GM04503 (cell line): ENCODE measurements at places on chromosomes 5 and 9.

- peak; percentile 25 for DNase-seq
Measured at GRCh38 chr9:93962561-93963440, 7.6 kb upstream of the BARX1 start.

DNA sequence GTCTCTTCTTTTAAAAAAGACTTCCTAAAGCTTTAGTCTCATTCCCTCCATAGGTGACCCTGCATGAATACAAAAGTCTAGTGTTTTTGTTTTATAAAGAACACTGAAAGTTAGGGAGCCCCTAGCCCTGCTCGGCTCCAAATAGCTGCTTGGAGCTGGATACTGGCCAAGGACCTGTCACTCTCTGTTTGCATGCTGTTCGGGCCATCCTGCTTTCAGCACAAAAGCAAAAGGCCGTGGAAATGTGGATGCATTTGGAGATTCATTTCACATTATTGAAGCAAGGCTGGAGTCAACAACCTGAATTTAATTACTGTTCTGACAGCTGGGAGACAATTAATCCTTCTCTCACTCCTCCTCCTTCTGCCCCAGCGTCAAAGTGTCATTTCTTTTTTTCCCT is 151.7 kb upstream of the NMUR2 start:
- DNase-seq: no peak

DNA sequence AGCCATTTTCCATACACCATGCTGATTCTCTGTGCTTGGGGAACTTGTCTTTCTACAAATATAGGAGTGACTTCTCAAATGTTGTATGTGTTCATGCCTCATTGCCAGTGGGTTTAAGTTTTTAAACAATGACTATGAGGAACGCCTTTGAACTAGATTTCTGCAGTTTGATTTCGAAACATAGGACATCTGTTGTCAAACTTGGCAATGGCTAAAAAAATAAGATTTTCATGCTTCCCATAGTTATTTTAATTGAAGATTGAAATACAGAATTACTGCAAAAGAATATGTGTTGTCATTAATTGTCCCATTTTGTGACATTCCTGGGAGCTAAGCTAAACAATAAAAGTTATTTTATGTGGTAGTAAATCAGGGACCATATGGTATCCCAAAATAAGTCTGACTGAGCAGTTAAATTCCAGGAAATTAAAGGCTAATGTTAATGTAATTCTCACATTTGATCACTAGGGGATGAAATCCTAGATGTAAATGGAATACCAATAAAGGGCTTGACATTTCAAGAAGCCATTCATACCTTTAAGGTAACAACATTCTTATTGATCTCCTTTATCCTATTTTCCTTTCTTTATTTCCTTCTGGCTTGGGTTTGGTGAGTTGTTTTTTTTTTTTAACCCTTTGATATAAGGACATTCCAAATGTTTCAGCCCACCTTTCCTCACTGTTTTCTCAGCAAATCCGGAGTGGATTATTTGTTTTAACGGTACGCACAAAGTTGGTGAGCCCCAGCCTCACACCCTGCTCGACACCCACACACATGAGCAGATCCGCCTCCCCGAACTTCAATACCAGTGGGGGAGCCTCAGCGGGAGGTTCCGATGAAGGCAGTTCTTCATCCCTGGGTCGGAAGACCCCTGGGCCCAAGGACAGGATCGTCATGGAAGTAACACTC is 116.7 kb downstream of the GOLPH3 start:
- no peak for DNase-seq

DNA sequence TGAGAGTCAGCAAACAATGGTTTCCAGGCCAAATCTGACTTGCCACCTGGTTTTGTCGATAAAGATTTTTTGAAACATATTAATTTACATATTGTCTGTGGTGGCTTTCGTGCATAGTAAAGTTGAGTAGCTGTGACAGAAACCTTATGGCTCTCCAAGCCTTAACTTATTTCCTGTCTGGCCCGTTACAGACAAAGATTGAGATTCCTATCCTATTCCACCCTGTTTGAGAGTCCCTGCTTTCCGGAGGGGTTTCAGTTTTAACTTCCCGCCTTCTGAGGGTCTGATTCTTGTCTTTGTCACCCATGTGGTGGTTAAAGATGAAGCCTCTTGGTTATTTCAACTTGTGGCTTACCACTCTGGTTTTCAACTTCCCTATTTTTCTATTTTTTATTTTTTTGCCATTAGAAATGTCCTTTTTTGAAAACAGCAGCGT is 11.4 kb downstream of the OTULIN start:
- DNase-seq: no peak

- no peak for DNase-seq
Measured at GRCh38 chr5:84589926-84590325, 205.2 kb upstream of the EDIL3 start.

DNA sequence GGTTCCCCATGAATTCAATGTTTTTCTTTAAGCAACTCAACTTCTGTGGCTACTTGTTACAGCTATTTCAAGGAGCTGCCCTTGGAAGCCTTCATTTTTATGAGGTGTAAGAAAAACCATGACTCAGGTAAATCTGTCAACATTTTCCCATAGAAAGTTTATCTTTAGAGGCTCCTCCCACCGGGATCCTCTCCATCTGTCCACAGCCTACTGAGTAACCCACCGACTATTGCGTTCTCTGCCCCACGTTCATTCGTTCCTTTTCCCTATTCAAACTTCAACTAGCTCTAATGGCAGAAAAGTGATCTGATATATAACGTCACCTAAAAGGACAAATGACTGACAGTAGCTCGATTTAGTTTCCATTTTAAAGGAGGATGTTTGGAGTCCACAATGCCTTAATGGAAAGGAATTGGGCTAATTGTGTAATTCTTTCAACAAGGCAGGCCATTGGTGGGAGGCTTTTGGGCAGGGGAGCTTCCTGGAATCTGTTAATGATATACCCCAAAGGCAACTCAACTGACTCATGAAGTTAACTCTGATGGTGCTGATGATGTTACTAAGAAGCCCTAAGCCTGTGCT is 29.3 kb upstream of the NR3C1 start:
- DNase-seq: no peak

GRCh38 chr9:103037508-103038477 is 42.7 kb downstream of the CYLC2 start:
- DNase-seq: no peak

- no peak for DNase-seq
Measured at GRCh38 chr9:136117916-136118319, 757 bp downstream of the TMEM250 start.

- DNase-seq: no peak
Measured at GRCh38 chr9:70092190-70092589, 48.5 kb downstream of the MAMDC2 start.

DNA sequence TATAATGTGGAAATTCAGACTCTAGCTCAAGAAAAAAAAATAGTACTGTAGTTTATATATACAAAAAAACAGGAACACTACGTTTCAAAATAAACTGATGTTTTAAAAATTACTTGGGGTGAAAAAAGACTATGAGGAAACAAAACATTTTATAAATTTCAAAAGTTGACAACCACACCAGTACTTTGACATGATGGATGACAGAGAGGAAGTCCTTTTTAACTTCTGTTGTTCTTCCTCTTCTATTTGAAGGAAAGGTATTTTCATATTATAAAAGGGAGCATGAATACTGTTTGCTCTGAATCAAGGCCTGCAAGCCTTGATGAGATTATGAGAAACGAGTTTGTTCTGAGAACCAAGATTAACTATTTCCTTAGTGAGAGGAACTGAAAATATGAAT is 456.9 kb downstream of the TAF11L14 start:
- DNase-seq: no peak

DNA sequence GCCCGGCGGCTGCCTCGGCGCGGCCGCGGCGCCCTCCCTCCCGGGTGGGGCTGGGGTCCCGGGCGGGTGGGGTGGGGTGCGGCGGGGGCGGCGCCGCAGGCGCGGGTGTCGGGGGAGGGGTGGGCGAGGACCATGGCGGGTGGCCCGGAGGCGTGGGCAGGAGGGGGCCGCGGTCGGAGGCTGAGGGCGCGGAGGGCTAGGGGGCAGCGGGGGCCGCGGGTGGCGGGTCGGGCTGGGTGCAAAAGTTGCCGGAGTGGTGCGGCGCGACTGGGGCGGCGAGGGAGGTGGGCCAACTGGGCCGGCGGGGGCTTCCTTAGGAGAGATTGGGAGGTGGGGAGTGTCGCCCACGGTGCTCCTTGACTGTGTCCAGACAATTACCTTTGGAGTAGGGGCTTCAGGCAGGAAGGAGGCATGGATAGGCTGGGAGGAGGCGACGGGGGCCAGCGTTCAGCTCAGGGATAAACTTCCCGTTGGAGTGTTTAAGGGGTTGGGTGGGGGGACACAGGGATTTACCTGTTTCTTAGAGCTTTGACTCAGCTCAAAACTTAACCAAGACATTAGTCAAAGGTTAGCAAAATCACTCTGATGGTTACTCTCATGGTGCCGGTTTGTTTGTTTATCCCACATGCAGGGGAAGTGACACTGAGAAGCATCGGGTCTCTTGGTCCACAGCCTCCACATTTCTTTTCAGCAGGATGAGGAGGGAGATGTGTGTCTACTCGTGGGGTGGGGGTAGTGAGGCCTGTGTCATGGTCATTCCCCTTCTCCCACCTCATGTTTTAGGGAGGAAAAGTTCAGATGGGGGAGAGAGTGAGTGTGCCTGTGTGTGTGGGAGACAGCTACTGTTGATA is 859 bp downstream of the CSNK1G3 start:
- DNase-seq: no peak

DNA sequence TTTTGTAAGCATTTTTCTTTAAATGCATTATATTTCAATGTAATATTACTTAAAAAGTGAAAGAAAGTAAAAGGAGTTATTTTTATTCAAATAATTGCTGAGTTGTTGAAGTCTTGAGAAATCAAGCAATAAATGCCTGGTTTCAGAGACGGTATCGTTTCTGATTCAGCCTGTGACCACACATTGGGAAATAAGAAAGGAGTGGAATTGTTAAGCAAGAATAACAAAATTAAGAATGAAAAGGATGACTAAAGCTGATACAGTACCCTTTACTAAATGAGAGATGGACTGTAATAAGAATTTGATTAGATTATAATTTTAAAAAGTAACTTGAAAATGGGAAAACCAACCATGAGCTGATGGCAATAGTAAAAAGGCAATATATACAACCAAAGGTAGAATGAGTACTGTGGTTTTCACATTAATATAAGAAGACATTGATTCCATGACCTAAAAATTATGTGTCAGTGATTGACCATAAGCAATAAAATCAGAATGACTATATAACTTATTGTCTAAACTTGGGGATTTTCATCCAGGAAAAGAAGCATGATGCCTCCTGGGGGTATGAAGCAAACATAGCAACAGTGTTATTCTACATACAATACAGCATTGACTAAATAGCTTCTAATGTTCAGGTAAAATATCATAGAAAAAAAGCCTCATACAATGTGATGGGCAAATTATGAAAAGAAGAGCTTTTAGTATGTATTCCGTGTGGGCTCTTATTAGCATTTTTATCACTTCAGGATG is 101.9 kb upstream of the PRDM9 start:
- no peak for DNase-seq

DNA sequence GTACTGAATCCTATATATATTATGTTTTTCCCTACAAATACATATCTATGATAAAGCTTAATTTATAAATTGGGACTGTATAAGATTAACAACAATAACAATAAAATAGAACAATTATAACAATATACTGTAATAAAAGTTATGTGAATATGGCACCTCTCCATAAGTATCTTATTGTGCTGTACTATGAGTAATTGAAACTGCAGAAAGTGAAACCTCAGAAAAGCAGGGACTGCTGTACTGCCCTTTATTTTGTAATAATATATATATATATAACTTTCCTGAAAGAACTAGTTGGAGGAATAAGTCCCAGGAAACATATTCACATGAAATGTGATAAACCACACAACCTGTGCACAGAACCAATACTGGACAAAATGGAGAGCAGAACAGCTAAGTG is 77.3 kb downstream of the PAM start:
- no peak for DNase-seq
